ENCODE measurements at places on chromosomes 2 and 18.

GRCh38 chr18:23953984-23954383 is 60.6 kb upstream of the TTC39C start:
- DNase-seq = no peak

GRCh38 chr2:174748948-174749347 is 15.3 kb downstream of the CHRNA1 start:
- no peak for DNase-seq

DNA sequence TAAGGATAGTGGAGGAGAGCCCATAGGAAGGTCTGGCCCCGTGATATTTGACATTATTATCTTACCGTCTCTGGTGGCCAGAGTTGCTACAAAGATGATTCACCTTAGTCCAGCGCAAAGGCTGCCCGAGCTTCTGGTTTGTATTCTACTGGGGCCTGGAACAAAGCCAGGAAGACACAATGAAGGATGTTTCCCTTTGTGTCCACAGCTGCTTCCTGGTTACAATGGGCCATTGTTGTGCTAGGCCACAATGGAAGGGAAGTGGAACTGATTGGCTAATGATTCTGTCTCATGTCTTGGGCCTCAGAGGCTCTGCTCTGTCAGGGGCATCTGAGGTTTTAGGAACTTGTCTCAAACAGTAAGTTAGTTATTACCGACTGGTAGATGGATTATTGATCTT is 132.2 kb downstream of the TDRD15 start:
- no peak for DNase-seq

DNA sequence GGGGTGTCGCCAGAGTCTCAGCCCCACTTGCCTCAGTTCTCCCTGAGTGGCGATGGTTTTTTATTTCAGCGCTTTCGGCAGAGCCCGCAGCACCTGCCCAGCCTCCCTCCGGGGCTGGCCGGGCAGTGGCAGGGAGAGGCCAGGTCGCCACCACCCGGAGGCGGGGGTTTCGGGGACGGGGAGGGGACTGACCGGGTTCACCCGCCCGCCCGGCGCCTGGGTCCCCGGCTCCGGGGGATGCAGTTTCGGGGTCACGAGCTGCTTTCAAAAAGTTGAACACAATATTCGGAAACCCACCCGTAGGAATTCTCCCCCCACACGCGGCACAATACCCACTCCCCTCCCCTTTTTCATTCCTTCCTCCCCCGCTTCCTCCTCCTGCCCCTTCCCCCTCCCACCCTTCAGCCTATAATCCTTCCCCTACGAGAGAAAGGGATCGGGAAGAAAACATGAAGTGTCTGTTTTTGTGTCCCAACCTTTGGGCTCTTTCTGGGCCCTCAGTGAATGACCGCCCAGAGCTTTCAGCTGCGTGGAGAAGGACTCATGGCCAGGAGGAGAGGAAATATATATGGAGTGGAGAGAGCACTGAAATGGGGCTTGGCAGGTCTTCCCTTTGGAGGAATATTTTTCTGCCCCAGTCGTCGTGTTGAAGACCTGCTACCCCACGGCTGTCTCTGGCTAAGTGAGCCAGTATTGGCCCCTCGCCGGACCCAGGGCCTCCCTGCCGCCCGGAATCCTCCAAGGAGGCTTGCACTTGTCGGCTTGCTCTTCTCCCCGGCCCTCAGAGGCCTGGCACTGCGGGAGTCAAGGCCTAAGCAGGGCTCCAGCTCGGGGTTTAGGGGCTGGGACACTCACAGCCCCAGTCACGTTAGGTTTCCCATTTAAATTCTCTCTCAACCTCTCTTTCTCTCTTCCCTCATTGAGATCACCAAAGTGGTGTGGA is 2.1 kb upstream of the SIX3 start:
- no peak for DNase-seq

- no peak for DNase-seq
Observed at GRCh38 chr18:42113529-42114191, 158.6 kb downstream of the PIK3C3 start.

DNA sequence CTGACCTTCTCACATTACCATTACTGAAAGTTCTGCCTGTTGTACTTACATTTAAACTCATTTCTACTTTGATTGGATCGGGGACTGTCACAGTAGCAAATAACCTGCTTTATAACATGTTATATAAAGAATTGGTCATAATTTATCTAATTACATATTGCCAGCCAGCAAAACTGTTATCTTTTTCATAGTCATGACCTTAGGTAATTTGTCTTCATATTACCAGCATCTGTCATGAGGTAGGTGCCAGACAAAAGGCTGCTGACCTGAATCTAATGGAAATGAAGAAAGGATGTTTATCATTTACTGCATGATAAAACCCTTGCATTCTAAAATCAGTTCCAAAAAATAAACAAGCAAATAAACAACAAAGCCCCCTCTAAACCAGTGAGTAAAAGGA is 89.4 kb upstream of the LRP1B start:
- DNase-seq = no peak

DNA sequence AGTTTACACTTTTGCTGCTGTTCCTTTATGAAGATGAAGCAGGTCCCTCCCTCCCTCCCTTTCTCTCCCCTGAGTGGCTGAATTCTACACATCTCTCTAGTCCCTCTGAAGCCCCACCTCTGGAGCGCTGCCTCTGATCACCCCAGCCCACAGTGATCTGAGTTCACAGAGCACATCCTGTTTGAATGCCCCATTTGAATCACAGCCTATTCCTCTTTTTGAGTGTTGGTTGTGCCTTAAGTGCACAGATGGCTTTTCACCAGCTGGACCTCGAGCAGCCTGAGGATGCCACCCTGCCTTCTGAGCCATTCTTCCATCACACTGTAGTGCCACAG is 87.1 kb downstream of the ITGB1BP1 start:
- no peak for DNase-seq

DNA sequence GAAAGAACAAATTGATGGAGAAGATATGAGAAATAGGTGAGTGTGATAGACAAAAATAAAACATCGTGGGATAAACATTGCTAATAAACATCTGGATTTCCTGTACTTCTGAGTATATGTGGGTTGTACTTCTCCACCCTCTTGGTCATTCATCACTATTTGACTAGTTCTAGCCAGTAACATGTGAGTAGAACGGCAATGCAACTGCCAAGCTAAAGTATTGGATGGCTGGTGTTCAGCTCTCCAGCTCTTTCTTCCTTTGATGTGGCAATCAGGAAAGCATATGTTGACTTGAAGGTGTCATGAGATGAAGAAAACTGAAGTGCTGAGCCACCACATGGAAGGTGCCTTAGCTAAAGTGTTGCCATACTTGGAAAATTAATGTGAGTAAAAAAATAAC is 144.9 kb downstream of the SCG2 start:
- DNase-seq = no peak

DNA sequence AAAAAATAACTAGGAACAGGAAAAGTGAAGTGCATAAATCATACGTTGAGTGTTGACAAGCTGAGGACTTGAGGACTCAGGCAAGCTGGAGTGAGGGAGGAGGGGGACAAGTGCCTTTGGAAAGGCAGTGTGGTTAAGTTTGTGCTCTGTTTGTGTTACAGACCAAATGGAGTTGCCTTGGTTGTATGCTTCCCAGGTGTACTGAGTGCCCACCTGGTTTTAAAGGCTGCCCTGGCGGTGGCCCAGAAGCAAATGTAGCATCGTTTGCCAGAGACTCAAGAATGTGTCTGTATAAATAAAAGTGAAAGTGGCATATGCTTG is 240.9 kb downstream of the PRKCE start:
- DNase-seq = no peak
